ENCODE measurements at places on chromosomes 5 and 9.

GRCh38 chr5:1190278-1190677 is 11.1 kb upstream of the SLC6A19 start:
- DNase-seq, result no peak

GRCh38 chr5:171968531-171968930 is 37.9 kb downstream of the FBXW11 start:
- no peak for DNase-seq

DNA sequence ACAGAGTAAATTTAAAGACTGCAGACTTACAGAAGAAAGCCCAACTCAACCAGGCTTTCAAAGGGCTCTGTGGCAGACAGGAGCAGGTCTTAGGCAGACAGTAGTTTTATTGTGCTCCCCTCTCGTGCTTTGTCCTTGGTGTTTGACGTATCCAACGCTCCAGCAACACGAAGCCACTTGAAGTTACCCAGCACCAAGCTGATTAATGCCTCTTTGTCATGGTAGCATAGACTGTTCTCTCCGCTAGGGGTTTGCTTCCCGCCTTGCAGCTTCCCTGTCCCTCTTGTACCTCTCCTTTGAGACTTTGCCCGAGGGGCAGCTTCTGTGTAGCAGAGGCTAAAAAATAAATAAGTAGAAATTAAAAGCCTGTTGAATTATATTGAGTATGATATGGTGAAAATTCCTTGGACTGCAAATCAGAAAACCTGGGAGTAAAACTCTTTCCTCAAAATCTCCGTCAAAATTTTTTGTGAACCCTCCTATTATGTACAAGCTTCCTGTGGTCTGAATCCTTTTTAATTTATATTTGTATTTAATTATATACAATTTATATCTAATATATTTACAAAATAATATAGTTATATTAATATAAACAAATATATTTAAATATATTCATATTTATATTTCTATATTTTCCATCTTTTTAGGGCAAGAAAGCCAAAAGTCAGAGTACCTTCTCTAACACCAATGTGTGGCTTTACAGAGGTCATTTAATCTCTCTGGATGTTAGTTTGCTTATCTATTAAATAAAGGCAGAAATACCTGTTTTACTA is 405.4 kb downstream of the DMAC1 start:
- DNase-seq, result no peak

GRCh38 chr5:175742290-175742994 is 84.6 kb downstream of the HRH2 start:
- DNase-seq, result no peak

DNA sequence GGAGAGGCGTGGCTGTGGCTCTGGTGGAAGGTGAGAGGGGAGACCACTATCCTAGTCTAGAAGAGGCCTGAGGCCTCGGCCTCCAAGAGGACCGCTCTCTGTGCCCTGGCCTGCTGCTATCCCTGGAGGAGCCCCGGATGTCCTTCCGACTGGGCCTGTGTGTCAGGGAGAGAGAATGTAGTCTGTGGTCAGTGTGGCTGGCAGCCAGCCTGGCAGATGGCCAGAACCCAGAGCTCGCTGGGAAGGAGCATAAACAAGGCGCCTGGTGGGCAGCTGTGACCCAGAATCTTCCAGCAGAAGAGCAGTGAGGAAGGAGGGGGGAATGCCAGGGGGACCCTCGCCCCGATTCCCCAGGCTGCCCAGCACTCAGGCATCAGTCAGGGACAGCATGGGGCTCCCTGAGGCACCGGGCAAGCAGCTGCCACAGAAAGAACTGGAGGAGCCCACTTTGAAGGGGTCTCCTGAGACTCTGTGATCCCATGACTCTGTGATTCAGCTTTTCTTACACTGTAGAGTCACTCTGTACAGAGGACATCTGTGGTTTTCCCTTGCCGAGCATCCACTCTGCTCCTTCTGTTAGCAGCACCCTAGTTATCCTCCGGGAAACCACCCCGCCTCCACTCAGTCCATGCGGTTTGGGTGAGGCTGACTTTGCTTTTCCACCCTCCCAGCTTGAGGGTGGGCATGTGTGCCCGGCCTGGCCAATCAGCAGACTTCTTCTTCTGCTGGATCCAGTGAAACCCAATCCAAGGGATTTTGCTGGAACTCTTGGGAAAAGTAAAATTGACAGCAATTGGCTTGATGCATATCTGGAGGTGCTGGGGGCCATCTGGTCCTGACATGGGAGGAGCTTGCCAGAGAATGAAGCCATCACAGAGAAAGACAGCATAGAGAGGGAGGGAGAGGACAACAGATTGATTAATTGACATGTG is 46.2 kb upstream of the PWWP2A start:
- DNase-seq, result peak; percentile 91

- no peak for DNase-seq
Observed at GRCh38 chr9:87567983-87568382, 70.3 kb downstream of the DAPK1 start.

DNA sequence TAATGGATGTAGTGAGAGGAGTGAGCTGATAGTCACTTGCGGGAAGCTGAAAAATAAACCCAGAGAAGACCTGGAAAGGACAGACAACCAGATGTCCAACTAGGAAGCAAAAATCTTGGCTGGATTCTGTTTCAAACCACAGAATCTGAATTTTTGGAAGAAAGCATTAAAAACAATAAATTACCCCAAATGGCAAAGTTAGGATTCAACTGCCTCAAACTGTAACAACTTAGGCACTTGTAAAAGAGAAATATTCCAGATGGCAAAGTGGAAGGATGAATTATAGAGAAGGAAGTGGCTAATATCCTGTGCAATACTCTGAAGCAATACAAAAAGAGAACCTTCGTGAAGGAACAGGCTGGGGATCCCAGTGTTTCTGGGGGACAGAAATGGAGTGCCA is 46.8 kb upstream of the SLIT3 start:
- no peak for DNase-seq

- no peak for DNase-seq
Observed at GRCh38 chr5:31573494-31574142, 41.5 kb downstream of the C5orf22 start.

DNA sequence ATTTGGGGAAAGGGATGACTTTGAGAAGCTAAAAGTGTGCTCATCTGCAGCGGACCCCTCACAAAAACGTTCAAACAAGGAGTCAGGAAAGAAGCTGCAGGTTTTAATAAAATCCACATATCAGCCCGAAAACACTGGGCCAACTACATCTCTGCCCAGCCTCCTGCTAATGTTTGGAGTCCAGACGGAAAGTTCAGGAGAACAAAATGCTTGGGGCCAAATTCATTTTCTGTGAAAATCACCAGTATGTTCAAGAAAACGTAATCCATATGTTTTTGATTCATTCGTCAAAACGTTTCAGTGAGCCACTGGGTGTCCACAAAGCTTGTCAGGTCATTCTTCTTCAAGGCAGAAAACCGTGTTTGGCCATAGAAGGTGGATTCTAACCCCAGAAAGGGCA is 87.5 kb upstream of the GAS1 start:
- DNase-seq, result no peak

DNA sequence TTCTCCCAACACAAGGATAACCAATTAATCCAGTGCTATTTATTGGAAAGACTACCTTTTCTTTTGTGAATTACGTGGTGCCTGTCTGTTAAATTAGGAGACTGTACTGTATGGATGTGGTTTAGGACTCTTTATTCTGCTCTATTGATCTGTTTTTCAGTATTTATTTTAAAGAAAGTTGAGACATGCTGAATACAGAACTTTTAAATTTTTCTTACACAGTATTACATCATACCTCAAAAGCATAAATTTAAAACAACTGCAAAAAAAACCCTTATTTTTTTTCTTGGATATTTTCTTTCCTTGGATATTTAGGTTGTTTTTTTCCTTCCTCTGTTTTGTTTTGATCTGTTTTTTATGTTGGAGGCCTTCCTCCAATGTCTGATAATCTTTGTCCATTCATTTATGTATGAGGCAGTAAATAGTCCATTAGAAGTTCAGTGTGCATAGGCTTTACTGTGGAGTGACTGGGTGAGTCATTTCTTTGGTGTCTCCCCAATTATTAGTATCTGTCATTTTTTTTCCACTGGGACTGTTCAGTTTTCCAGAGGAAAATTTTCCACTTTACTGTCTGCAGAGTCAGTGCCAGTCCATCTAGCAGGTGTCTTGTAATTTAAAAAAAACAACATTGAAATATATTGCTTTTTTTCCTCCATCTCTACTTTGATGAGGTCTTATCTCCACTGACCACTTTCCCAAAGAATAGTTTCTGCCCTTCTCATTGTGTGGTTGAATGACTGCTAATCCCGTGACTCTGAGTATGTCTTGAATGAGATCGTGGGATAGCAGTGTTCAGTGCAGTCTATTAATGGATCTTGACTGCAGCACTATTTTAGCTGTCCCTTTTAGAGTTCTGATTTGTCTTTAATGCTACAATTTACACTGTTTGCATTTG is 15.2 kb downstream of the CYSTM1 start:
- DNase-seq, result peak; percentile 12

DNA sequence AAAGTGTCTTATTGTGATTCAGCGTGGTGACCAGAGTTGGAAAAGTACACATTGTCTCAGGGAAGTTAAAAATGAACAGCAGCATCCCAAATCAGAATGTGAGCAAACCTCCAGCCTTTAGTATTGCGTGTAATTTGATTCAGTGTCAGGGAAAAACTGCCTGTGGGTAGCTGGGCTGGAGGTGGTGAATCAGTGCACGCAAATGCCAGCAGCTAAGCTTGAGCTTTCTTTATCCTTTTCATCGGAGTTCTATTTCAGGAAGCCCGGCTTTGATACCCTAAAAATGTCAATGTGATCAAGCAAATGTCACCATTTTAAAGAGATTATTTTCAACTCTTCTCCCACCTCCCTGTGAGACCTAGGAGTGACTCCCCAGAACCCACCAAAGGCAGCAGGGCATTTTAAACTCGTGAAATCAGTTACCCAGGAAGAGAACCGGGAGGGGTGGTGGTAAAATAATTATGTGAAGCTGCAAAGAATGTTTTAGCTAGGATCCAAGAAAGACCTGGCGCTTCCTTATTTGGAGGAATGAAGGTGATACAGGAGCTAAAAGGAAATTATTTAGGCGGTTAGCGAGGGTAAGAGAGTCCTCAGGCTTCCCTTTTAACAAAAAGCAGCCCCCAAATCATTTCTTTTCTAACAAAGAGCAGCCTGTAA is 25.7 kb upstream of the C5orf47 start:
- peak; percentile 28 for DNase-seq

GRCh38 chr5:32522429-32523143 is 62.8 kb upstream of the SUB1 start:
- no peak for DNase-seq

DNA sequence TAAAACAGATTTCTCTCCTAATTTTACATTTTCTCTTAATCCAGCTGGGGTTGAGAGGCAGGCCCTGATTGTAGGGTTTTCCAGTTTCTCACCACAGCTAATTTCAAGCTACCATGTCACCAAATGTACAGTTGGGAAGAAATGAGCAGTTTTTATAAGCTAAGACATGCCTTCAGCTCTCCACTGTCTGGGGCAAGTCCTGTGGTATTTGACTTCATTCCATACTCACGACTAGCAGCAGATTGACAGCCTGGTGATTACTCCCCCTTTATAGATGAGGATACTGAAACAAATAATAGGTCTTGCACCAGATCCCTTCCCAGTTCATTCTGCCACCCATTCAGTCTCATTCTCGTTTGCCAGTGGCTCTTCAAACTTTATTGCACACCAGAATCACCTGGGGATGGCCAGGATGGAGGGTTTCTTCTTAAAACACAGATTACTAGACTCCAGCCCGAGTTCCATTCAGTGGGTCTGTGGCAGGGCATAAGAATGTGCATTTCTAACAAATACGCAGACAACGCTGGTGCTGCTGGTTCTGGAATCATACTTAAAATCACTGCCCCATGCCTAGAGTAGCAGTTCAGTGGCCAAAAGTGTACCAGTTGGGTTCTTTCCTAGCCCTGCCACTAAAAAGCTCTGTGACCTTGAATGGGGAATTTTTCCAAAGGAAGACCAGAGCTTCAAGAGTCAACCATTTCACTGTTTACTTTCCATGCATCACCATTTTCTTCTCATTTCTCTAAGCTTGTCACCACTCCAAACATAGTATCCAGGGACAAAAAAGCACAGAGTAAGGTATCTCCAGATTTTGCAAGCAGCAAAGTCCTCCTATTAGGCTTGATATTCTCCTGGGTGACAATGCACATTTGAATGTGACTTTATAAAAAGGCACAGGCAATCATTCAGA is 64.3 kb downstream of the CSNK1A1 start:
- peak; percentile 56 for DNase-seq

DNA sequence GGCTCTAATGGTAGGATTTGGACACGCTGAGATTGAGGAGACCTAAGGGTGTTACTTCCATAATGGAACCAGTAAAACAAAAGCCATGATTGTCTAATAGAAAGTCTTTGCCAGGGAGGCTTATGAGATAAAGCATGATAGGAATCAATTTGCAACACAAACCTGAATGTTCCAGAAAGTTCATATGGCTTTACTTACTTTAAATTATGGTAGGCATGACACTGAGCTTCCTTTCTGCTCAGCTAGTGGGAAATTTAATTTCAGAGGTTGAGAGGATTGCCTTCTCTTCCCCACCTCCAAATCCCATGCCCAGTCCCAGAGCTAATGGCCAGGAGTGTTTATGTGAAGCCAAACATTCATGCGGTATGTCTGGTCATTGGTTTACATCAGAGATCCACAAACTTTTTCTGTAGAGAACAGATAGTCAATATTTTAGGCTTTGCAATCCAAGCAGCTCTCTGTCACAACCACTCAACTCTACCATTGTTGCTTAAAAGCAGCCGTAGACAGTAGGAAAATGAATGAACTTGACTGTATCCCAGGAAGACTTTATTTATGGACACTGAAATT is 114.5 kb downstream of the UGCG start:
- peak; percentile 70 for DNase-seq

GRCh38 chr5:173962436-173962972 is 26.5 kb upstream of the C5orf47 start:
- DNase-seq, result no peak

All from T47D (cell line).